HepG2 (cell line): ENCODE measurements at places on chromosomes 1 and 21. TPM values are rescaled to one million over a fixed set of nuclear protein-coding genes. Genes with fewer than 3 reads are reported as not detected.
A peak's percentile ranks its signal among the peaks of the same experiment; 100 is the strongest.

LCE6A gene
- total RNA-seq = not detected in 2 replicates

DNA sequence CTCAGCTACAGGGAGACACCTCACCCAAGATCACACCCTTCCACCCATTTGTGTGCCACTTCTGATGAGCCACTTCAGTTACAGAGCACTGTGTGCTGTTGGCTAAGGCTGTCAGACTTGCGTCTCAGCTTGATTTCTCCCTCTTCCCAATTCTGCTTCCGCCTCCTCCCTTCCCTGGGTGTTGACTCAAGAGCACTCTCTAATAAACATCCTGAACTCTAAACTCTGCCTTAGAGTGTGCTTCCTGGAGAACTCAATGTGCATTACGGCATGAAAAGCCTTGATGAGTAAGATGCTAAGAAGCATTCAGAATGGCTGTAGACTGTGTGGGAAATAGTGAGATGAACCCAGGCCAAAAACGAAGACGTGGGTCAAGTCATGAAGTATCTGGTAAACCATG, 54.9 kb upstream of the S1PR1 start:
- no peak for DNase-seq

GRCh38 chr1:88528792-88529191, 155.3 kb upstream of the PKN2 start:
- peak; percentile 25 for DNase-seq

- no peak for DNase-seq
These were observed 74.5 kb upstream of the MUTYH start for GRCh38 chr1:45414746-45415145.

DNA sequence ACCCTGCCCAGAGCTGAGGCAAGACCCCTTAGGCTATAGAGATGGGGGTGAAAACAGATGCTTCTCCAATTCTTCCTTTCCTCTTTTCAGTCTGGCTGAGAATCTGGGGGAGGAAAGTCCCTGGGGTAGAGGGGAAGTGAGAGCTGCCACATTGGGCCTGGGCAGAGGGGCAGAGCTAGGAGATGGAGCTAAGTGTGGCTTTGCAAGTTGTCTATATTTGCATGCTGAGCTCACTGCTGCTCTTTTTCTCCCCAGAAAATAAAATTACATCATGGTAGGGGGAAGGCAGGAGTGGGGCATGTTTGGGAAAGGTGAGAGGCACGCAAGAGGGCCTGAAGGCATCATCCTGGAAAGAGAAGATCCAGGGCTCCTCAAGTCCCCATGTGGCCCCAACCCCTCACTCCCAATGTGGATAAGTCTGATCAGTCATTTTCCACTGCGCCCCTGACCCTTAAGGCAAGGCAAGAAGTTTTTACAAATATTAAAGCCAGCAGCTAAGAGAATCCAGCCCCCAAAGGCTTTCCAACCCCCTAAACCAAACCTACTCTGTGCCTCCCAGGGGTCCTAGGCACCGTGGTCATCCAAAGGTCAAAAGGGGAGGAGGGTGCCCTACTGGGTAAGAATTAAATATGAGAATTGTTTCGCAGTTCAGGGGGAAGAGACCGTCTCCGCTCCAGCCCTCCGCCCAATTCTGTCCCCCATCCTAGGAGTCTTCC, 500 bp upstream of the PEA15 start:
- no peak for DNase-seq

- peak; percentile 56 for DNase-seq
These were observed 749 bp upstream of the PEX11B start for GRCh38 chr1:145918992-145919939.

DNA sequence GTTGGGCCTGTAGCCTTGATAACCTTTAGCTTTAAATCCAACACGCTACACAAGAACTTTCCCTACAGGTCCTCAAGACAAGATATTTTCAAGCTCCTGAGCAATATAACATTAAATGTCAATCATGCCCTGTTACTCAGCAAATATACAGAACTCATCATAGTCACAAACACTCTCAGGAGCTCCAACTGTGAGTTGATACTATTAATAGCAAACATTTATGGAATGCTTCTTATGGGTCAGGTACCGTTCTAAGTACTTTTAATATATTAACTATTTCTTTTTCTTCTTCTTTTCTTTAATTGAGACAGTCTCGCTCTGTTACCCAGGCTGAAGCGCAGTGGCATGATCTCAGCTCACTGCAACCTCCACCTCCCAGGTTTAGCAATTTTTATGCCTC, 10.1 kb downstream of the EYA3 start:
- DNase-seq = no peak

DNA sequence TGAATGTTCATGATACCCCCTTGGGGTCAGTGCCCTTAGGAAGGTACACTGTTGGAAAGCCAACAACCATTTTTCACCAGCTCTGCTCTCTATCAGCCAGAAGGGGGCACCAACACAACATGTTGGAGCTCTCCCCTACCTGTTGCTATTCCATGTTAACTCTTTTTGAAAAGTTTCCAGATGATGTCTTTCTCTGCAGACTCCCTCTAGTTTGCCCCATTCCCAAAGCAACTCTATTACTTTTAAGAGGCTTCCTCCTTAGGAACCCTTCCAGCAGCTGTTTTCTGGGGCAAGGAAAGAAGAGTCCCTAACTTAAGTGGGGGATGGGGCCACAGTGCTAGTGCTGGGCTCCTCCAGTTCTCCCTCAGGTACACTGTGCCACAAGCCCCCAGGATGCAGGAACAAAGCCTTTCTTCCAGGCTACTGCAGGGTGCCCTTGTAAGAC, 22.9 kb upstream of the NDC1 start:
- peak; percentile 69 for DNase-seq

DNA sequence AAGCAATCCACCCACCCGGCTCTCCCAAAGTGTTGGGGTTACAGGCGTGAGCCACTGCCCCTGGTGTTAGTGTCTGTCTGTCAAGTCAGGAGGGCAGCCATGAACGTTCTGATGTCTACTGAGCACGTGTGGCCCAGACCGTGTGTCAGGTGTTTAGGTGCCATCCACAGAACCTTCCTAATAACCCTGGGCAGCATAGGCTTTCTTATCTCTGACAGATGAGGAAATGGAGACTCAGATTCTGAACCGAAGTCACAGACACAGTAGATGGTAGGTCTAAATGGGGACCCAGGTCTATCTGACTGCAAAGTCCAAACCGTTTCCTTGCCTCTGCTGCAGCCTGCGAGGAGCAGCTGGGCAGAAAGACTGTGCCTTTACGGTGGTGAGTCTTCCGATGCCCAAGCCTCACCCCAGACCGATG, 622 bp upstream of the IL6R start:
- no peak for DNase-seq

DNA sequence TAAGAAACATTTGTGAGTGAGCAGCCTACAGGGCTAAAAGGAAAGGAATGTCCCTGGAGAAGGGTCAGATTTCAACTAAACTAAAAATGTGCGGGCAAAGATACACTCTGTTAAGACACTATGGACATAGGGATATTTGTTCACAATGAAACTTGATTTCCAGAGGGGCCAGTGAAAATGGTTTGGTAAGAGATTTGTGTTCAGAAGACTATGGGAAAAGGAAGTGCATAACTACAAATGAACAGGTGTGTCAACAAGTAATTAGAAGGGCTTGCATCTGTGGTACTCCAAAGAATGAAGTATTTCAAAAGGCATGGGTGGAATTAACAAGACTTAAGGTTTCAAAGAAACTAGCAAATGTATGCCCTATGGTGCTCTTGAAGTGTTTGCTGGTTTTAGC, 60.4 kb downstream of the NME7 start:
- no peak for DNase-seq

CCDC17 gene
- 0.24 and 1.5 TPM in 2 replicates for total RNA-seq

ATP1A4 gene
- total RNA-seq = not detected in 2 replicates

DNA sequence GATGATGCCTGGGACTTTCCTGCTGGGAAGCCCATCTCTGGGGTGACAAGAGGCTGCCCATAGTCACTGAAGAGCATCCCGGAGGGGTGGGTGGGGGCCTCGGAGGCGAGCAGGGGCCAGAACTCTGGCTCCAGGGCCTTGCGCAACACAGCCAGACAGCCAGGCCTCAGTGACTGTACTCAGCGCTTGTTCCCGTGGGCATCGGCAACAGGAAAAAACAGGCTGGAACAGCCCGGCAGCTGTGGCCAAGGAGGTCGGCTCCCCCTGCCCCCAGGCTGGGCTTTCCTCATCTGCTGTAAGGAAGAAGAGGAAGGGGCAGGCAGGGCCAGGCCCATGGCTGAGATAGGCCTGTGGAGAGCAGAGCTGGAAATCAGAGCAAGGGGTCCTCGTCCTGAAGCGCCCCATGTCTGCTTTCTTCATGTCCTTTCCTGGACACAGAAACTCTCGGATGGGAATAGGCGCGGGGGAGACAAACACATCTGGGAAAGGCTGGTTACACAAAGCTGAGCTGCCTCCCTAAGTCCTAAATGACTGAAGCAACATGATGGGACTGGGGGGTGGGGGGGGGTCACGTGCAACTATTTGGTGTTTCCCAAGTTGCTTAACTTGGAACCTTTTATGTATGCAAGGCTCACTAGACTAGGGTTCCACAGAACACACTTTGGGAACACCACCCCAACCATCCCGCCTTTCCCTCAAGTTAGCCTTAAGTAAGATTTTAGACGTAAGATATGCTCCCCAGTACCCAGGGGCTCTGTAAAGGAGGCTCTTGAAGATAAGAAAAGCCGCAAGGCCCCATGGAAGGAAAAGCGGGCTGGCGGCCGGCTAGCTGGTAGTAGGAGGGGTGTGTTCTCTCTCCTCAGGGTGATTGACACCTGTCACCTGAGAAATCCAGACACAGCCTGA, 30.7 kb downstream of the HSPG2 start:
- DNase-seq = no peak

PRAMEF7 gene
- total RNA-seq = not detected in 2 replicates

OLIG2 gene
- total RNA-seq = not detected in 2 replicates

GRCh38 chr1:247923941-247924340, 748 bp upstream of the OR2AJ1 start:
- DNase-seq = no peak

DNA sequence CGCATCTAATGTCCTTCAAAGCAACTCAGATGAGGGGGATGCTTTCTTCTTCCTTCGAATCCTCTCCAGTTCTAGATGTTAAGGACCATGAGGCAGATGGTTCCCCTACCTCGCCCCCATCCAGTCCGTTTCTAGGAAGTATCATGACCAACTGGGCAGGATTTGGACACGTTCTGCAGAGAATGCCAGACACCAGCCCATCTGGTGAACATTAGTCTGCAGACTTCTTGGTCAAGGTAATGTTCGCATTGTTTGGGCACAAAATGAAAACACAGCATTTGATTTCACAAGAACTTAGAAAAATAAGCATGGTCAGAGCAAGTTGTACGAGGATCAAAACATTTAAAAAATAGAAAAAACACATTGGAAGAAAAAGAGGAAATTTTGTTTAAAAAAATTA, 25.4 kb upstream of the ADARB1 start:
- no peak for DNase-seq

DNA sequence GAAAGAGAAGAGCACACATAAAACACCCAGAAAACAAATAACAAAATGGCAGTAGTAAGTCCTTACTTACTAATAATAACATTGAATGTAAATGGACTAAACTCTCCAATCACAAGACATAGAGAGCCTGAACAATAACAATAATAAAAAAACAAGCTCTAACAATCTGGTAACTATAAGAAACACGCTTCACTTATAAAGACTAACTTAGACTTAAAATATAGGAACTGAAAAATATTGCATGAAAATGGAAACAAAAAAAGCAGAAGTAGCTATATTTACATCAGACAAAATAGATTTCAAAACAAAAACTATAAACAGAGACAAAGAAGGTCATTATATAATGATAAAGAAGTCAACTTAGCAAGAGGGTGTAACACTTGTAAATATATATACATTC, 83.1 kb upstream of the LYPLAL1 start:
- DNase-seq = no peak

COG2 gene
- total RNA-seq = 36.3 and 51.3 TPM in 2 replicates

GRCh38 chr1:216914974-216915373, 191.7 kb upstream of the ESRRG start:
- no peak for DNase-seq

DNA sequence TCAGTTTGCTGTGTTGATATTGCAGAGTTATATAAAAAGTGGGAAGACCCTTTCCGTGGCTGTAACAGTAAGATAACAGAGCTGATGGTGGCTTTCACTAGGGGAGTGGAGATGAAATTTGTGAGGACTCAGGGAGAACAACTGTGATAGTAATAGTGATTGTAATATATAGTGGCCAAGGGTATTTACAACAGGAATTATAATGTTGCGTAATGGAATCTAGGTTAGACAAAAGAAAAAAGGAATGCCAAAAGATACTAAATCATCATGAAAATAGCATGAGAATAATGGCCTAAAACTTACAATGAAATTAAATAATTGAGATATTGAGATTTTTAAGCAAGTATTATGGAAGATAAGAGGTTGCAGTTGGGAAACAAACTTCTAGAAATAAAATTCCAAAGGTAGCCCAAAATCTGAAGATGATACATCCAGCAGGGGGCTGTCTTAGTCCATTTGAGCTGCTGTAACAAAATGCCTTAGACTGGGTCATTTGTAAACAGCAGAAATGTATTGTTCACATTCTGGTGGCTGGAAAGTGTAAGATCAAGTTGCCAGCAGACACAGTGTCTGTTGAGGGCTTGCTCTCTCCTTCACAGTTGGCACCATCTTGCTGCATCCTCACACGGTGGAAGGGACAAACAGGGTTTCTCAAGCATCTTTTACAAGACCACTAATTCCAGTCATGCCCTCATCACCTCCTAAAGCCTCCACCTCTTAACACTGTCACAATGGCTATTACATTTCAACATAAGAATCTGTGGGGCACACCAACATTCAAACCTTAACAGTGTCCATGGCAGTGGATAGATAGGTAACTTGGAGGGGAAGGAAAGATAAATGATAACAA, 711.2 kb downstream of the MRPL39 start:
- no peak for DNase-seq

DNA sequence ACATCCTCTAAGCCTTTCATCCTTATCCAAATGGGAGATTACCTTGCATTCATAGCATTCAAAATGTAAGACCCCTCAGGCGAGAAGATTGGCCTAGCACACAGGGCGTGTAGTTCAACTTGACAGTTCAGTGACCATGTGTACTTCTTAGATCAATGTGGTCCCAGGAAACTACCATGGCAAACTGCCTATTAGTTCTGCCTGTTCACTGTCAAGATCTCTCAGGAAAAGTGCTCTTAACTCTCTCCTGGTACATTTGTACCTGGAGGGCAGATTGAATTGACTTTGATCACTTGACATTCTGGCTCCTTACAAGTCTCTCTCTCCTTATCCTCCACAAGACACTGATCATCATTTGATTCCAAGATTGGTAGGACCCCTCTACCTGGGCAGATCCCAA, 122.4 kb downstream of the CDC7 start:
- DNase-seq = no peak

- no peak for DNase-seq
These were observed 2.4 kb upstream of the ELF3 start for GRCh38 chr1:202007805-202008489.

RHEX gene
- total RNA-seq = 1.6 and 2.7 TPM in 2 replicates
